Stimulated activated CD8-positive, alpha-beta memory T cell treated with anti-CD3 and anti-CD28 coated beads, Interleukin-7, amount 100 ng/mL, for 1 hour (primary cell): ENCODE measurements at places on chromosomes 4 and X.

DNA sequence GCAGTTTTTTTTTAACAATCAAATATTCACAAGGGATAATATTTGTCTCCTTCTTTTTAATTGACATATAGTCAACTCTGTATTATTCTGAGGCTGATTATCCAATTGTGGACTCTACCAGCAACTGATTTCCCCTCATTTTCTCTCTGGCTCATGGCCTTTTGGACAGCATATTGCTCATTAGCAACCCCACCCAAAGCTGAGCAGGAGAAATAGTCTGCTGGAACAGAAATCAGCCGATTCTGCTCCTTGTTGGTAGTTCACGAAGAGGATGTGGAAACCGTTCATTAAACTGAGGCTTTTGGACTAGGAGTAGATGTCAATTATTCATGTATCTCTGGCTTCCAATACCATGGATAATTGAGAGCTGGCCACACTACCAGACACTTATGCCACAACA lies 428.4 kb upstream of the INTU start:
- DNase-seq = no peak

DNA sequence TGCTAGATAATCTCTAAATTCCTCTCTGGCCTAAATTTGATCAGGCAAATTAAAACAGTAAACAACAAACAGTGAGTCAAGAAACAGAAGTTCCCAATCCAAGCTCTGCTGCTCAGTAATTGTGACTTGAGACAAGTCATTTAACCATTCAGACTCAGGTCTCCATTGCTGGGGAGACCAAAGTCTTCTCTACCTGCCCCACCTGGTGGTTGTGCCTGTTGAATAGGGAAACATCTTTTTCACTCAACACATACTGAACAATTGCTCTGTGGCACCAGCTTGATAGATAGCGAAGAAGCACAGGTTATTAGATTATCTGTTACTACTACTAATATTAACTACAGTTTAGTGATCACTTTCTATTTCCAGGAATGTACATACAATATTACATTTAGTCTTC lies 112.1 kb upstream of the EOLA2 start:
- DNase-seq = no peak

DNA sequence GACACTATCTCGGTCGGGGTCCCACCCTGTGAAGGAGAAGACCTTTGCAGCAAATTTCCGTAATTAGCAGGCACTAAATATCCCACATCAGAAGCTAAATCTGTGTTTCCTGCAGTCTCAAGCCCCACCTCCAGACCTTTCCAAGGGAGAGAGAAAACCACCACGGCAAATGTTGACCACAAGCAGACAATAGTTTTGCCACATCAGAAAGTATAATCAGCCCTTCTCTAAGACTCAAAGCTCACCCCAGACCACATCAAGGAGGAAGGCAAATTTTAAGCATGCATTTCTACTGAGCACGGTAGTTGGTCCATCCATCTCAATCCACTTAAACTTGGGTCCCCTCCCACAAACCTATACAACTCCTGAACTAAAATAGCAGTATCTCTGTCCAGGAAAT lies 398.5 kb downstream of the GPM6A start:
- no peak for DNase-seq

DNA sequence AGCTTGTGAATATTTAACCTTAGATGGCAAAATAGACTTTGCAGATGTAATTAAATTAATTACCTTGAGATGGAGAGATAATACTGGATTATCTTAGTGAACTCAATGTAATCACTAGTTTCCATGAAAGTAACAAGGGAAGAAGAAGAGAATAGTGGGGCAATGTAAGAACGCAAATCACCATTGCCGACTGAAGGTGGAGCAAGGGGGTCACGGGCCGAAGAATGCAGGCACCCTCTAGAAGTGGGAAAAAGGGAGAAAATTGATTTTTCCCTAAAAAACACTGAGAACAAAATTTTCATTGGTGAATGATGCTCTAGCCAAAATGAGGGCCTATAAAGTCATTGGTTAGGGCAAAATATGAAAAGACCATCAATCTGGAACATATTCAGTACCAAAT lies 375.6 kb upstream of the EPHA5 start:
- DNase-seq = no peak

DNA sequence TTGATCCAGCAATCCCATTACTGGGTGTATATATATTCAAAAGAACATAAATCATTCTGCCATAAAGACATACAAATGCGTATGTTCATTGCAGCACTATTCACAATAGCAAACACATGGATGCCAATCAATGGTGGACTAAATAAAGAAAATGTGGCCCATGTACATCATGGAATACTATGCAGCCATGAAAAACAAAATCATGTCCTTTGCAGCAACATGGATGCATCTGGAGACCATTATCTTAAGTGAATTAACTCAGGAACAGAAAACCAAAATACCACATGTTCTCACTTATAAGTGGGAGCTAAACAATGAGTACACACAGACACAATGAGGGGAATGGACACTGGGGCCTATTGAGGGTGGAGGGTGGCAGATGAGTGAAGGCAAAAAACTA lies 81.6 kb downstream of the ABCB7 start:
- no peak for DNase-seq
